NCI-H2107 (cell line): ENCODE measurements at places on chromosomes 11 and 22.

GRCh38 chr11:37026326-37026725 lies 428.3 kb upstream of the RAG2 start:
- no peak for DNase-seq

DNA sequence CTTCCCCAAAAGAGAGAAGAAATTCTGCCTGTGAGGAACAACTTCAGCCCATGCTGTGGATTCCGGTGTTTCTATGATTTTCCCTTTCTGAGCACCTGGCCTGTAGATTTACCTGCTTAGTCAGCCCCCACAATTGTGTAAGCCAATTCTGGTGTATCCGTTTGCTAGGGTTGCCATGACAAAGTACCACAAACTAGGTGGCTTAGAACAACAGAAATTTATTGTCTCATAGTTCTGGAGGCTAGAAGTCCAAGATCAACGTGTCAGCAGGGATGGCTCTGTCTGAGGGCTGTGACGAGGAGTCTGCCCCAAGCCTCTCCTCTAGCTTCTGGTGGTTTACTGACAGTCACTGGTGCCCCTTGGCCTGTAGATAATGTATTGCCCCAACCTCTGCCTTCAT lies 15.9 kb upstream of the CYB5R2 start:
- DNase-seq: no peak

DNA sequence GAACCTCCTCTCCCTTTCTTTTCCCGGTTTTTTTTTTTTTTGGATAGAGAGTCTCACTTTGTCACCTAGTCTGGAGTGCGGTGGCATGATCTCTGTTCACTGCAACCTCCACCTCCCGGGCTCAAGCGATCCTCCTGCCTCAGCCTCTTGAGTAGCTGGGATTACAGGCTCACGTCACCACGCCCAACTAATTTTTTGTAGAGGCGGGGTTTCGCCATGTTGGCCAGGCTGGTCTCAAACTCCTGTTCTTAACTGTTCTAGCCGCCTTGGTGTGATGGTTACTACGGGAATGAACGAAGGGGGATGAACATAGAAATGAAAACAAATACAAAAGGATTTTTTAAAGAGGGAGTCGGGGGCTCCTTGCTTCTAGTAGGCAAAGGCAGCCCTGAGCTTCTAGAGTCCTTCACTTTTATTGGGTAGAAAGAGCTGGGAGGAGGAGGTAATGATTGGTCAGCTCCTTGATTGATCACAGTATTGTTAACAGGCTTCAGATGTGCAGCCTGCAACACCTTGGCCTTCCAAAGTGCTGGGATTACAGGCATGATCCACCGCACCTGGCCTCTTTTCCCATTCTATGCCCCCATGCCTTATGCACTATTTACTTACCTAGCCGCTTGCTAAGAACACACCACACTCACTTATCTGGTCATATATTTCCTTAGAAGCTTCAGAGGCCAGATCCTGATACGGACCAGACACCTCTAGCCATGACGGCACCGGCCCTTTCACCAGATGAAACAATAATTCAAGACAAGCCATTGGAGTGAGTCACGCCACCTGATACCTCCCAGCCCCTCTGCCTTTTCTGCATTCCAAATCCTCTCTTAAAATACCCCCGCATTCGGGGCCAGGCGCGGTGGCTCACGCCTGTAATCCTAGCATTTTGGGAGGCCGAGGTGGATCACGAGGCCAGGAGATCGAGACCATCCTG lies 20.7 kb downstream of the SUSD2 start:
- no peak for DNase-seq

- peak; percentile 76 for DNase-seq
Observed at GRCh38 chr11:14967581-14968243, 4.4 kb downstream of the CALCA start.

GRCh38 chr11:93689240-93689639 lies 27.8 kb downstream of the CEP295 start:
- DNase-seq: no peak

GRCh38 chr11:86277741-86278140 lies 24.3 kb upstream of the HIKESHI start:
- DNase-seq: no peak

DNA sequence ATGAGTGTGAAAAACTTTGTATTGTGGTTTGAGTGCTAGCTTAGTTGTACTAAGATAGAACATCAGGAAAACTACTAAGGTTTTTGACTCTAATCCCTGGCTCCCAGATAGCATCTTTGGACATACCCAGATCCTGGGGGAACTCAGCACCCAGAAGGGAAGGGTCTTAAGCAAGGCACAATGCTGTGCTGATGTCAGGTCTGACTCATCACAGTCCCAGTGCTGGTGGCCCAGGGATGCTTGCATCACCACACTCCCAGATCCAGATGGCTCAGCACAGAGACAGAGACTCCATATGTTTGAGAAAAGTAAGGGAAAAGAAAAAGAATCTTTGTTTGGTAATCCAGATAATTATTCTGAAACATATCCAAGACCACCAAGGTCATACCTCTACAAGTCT lies 18.3 kb upstream of the OR56A3 start:
- no peak for DNase-seq

DNA sequence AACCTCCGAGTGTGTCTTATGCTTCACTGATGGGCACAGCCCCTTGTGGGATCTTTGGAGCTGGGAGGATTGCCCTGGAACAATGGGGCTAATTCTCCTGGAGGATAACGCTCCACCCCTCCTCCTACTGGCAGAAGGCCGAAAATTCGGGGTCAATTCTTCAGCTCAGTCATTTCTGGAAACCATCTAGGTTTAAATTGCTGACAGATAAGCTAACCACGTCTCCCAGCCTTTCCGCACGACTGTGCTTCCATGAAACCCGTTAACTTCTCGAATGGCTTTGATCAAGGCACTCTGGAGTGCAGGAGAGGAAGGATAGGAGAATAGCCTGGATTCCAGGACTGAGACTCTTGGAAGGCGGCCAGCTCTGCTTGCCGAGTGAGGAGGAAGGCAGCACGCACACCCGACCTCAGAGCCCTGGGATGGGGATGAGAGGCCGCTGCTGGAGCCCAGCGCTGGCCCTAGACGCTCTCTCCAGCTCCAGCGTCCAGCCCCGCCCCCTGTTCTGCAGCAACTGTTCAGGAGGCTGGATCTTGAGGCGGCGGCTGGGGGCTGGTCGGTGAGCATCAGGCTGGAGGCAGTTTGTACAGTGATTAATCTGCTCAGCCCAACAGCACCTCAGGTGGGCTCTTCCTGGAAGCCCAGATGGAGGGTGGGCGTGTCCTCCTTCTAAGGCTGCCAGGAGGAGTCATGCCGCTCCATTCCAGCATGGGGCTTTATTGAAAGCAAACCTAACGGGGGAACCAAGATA lies 176.7 kb upstream of the NCAM1 start:
- no peak for DNase-seq

DNA sequence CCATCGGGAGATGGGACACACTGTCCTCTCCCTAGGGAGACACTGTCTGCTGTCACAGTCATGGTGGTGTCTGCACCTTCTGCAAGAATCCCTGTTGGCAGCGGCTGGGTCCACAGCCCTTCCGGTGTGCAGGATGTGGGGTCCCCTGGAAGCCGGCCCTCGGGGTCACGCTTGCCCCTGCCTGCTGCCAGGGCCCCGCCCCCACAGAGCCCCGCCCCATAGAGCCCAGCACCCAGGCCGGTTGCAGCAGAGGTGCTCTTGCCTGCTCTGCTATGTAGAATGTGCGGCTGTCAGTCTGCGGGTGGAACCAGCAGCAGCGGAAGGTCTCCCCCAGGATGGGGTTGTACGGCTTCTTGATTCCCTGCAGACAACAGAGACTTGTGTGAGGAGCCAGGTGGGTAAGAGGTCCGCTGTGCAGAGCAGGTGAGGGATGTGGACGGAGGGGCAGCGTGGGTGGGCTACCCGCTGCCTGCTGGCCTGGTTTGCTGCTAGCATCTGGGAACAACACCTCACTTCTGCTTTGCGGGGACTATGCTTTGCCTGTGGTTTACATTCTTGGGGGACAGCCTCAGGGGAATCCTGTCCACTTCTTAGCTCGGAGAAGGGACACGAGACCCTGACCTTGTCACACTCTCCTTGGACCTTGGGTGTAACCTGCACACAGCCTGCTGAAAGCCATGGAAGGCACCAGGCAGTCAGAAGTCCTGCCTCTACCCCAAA lies 44.9 kb upstream of the CARS1 start:
- no peak for DNase-seq

DNA sequence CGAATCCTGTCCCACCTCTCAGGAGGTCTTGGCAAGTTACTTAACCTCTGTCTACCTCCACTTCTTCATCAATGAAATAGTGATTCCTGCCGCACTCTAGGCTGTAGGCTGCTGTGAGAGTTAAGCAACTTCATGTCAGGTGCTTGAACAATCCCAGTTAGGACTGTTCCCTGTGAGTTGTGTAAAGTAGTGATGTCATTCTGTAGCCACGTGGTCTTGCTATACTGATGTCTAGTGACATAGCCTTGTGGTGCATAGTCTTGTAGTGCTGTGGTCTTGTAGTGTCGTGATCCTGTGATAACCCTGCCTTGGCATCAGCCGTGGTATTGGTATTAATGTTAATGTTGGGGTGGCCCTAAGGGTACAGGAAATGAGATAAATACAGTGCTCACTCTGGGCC lies 30.3 kb upstream of the PRR5 start:
- no peak for DNase-seq

GRCh38 chr11:86264649-86265048 lies 20.1 kb downstream of the EED start:
- DNase-seq: no peak

DNA sequence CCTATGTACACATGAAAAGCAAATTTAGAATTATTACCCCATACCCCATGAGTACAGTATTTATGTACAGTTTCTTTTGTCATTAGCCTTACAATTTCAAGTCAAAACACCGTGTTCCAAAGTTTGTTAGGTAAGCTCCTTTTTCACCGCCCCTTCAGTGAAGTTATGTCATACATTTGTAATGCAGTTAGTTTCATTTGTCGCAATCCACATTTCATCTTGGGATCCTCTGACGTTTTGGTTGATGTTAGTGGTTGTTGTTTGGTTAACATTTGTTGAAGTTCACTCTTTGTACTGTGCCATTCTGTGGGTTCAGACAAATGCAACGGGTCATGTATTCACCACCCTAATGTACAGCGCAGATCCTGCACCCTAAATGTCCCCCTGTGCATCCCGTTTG lies 45.2 kb downstream of the ARHGEF12 start:
- no peak for DNase-seq

- DNase-seq: no peak
Observed at GRCh38 chr11:116126562-116126961, 622.3 kb upstream of the CADM1 start.

GRCh38 chr11:44651535-44652155 lies 75.1 kb upstream of the TSPAN18 start:
- DNase-seq: no peak

GRCh38 chr22:20927940-20928572 lies 10.8 kb downstream of the CRKL start:
- DNase-seq: no peak

DNA sequence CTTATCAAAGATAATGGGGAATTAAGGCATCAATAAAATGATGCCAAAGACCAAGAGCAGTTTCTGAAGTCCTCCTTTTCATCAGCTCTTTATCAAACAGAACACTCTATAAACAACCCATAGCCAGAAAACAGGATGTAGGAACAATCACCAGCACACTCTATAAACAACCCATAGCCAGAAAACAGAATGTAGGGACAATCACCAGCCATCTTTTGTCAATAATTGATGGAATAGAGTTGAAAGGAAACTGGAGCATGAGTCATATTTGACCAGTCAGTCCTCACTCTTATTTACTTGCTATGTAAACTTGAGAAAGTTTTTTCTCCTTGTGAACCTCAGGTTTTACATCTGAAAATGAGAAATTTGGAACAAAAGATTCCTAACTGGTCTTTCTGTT lies 10.0 kb downstream of the MS4A2 start:
- DNase-seq: no peak

DNA sequence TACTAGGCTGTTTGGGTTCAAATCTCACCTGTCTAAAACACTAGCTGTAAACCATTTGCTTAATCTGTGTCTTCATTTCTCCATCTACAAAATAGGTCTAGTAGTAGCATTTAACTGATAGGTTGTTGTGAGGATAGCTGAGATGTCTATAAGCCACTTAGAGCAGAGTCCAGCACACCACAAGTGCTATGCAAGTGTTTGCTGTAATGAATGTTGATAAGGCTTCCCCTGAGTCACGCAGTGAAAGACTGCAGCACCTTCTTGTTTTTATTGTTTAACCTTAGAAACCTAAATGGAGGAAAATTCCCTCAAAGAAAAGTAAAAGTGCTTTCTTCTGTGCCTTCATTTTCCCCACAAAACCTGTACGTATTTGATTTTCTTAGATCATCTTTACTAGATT lies 23.1 kb upstream of the LDHA start:
- DNase-seq: no peak

DNA sequence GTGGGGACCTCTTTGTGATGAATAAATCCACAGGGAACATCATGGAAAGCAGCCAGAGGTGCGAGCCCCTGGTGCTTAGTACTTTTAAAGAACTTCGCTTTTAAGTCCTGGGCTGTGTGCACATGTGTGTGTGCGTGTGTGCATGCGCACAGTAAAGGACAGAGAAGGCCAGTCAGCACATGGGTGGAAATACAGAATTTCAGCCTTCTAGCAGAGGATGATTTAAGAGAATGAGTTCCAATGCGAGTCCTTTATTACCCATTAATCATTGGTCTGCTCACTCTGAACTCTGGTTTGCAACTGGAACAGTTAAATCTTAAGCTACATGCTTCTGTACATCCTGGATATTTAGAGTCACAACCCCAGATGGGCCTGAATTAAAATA lies 18.9 kb downstream of the TEAD1 start:
- no peak for DNase-seq

- DNase-seq: no peak
Observed at GRCh38 chr22:45238957-45239680, 1.6 kb downstream of the KIAA0930 start.

- DNase-seq: no peak
Observed at GRCh38 chr11:122727101-122727929, 71.8 kb downstream of the UBASH3B start.

DNA sequence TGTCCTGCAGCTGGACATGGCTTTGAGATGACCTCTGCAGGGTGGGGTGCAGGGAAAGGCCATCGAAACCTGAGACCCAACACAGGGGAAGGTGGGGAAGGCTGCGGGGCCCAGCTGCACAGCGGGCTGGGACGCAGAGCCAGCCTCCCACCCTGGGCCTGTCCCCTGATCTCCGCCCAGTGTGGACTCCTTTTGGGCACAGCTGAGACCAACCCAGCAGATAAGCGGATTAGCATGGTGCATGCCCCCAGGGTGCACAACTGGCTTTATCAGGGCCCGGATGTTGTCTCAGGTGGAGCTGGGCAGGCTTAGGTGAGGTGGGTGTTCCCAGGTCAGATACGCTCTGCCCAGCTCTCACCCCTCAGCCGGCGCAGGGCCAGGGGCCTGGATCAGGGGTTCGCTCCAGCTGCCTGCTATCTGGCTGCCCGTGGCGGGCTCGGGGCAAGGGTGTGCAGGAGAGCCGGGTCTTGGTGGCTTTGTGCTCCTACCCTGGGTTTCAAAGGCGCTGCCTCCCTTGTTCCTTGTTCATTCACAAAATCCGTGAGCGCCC lies 28.1 kb upstream of the MUC5AC start:
- DNase-seq: no peak
